Tibial nerve (tissue), 4 donors: ENCODE measurements at places on chromosomes 7 and 10.

DNA sequence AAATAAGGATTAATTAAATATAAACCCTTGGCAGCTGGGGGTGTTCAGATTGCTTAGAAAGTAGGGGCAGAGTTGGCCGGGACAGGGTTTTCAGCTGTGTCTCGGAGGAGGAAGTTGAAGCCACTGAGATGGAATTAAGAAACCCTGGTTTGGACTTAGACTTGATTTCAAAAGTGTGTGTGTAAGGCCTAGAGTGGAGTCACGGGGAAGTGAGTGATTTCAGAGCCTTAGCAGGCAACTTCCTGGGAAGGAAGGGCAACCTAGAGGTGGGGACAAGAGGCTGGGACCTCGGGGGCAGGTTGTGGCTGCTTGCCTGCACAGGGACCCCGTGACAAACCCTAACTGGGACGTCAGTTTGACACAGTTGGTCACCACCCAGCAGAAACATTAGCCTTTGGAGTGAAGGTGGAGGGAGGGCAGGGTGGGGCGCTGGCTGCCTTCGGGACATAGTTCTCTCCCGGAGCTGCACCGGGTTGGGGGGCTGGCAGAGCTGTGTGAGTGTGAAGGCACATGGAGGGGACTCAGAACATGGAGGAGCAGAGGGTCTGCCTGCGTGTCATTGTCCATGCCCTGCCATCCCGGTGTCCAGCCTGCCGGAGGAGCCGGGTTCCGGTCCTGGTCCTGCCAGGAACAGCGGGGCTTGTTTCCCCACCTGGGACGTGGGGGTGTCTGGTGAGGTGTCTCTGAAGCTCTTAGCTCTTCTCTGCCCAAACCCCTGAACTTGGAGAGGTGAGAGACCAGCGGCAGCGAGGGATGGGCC lies 1.8 kb downstream of the BRI3 start:
- peak; percentile 61 for DNase-seq

DNA sequence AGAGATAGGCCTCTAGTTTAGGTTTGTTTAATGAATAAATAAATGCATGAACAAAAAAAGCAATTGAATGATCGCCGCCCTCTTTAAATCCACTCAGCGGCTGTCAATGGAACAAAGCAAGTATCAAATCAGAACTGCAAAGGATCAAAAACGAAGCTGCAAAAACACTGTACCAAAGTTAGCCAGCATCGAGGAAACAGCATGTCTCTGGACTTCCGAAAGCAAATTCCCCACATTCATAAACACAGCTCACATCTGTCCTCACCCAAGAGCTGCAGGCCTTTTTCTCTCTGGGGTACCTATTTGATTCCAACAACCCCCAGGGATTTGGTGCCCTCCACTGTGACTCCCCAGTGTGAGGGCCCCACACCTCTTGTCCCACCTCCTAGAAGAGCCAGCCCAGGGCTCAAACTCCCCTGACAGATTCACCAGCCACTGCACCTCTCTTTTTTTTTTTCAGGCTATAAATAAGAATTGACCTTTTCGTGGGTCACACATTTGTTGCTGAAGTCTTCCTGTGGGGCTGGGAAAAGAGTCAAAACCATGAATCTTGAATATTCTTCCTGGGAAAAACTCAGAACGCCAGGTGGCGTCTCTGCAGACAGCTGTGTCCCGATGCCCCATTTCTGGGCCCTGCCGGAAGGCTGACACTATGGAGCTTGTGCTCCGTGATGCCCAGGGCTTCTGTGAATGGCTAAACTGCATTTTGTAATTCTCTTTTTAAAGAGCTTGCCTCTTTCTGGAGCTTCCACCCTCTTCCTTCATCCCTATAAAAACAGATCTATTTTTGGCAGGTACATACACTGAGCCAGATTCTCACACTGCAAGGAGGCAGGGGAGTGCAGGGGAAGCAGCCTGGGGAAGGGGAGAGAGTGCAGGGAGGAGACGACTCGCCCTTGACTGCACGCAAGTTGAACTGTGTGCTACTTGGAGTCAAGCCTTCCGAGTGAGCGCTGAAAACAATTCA lies 51.7 kb downstream of the HSPA12A start:
- no peak for DNase-seq

GRCh38 chr10:117534321-117535297 lies 7.9 kb upstream of the EMX2 start:
- no peak for DNase-seq

- DNase-seq, result no peak
Observed at GRCh38 chr7:1386623-1387220, 72.5 kb downstream of the MICALL2 start.

DNA sequence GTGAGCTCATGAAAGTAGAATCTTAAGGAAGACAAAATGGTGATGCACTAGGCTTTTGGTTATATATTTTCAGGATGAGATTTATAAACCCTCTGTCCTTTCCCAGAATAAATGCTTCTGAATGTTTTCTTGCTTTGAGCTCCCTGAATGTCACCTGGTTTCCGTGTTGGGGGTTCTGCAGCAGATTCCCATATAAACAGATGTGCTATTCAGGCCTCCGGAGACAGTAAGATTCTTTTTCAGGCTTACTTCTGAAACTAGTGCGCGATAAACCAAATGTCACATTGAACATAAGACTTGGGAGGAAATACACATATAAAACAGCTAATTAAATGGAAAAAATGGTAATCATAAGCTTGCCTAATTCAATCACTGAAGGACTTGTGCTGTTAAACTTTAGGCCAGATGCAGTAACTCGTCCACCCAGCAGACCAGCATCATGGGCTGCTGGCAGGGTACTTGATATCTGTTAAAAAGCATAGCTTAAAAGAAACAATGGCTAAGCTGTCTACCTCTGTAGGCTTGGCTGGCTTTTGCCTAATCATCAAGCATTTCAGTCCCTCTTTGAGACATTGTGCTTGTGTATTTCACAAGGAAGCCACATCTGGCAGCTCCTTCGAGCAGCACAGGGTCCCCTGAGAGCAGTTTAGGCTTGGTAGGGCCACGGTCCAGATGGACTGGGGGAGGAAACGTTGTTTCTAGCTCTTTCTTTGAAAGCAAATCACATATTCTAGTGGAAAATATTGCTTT lies 281.2 kb upstream of the KIAA1217 start:
- peak; percentile 42 for DNase-seq

- no peak for DNase-seq
Observed at GRCh38 chr10:30836406-30836805, 195.3 kb downstream of the ZNF438 start.

DNA sequence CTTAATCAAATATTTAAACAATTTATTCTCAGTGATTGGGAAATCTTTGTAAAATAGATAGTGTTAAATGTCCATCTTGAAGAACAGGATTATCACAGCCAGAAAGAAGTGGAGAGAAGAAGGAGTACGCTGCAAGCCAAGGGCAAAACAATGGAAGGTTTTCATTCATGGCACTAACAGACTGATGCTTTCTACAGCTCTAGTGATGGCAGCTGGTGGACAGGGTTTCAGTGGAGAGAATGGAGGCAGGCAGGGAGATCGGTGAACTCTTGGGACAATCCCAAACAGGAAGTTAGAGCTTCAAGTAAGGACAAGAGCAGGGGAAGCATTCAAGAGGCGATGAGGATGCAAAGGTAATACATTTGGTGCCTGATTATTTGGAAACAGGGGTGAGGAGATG lies 207.0 kb downstream of the JAZF1 start:
- DNase-seq, result no peak

GRCh38 chr10:109919220-109919619 lies 4.1 kb downstream of the XPNPEP1 start:
- no peak for DNase-seq

- DNase-seq, result no peak
Observed at GRCh38 chr7:64469673-64470072, 93.2 kb downstream of the ZNF680 start.

DNA sequence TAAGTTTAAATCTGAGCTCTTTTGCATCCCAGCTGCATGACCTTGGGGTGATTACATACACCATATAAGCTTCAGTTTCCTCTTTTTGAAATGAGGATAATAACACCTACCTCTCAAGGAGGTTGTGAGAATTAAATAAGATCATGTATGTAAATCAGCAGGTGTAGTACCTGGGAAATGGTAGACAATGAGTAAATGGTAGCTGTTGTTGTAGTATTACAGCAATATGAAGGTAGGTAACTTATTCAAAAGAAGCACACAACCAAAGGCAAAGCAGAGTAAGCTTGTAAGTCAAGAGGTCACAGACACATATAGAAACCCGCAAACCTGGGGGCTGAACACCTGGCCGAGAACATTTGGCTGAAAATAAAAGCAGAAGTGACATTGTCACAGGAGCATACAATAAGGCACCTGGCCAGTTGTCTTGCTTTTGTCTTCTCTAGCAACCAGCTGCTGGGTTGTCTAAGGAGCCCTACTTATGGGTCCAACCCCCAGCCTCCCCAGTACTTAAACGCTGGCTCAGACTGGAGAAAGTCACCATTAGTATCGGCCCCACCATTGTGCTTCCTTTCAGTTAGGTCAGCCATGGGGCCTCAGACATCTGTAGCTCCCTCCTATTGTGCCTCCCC lies 203.6 kb upstream of the MKLN1 start:
- DNase-seq, result no peak

DNA sequence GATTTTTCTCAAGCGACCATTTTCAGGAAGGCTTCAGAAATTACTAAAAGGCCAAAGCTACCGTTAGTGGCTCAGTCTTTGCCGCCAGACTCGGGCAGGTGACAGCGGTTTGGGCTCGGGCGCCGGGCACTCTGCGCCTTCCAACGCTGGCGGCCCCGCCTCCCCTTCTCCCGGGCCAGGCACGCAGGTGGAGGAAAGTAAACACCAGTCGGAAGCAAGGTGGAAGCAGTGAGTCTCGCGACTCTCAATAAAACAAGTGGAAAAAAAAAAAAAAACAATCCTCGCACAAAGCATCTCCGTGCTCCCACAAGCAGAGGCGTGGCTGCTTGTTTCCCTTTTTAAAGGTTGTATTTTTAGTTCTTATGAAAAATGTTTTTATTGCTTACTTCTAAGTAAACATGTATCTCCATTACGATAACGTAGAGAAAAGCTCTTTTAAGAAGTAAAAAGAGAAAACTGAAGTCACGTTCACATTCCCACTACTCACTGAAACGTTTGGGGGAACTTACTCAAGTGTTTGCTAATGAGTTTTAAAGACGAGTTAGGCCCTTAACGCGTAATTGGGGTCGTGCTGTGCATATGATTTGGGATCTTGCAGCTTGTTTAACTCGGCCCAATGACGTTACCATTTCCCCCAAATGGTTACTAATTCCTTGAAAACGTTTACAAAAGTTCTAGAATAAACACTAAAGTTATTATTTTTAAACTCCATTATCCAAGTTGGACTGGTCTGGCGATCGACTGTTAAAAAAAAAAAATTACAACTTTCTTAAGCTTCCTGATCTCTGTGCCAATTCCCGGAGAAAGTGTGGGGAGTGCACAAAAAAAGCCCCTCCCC lies 864 bp downstream of the CDCA7L start:
- no peak for DNase-seq

DNA sequence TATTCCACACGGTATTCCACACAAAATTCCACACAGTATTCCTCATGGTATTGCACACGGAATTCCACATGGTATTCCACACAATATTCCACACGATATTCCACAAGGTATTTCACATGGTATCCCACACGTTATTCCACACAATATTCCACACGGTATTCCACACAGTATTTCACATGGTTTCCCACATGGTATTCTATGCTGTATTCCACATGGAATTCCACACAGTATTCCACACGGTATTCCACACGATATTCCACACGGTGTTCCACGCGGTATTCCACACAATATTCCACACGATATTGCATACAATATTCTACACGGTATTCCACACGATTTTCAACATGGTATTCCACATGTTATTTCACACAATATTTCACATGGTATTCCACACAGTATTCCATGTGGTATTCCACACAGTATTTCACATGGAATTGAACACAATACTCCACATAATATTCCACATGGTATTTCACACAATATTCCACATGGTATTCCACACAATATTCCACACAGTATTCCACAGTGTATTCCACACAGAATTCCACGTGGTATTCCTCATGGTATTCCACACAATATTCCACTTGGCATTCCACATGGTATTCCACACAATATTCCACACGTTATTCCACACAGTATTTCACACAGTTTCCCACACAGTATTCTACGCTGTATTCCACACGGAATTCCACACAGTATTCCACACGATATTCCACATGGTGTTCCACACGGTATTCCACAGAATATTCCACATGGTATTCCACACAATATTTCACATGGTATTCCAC lies 136.0 kb upstream of the CHST15 start:
- no peak for DNase-seq

- DNase-seq, result no peak
Observed at GRCh38 chr10:121772406-121772805, 155.4 kb downstream of the ATE1 start.

- no peak for DNase-seq
Observed at GRCh38 chr7:155860840-155861479, 48.7 kb upstream of the SHH start.

GRCh38 chr10:114347241-114347640 lies 57.1 kb downstream of the AFAP1L2 start:
- DNase-seq, result no peak

DNA sequence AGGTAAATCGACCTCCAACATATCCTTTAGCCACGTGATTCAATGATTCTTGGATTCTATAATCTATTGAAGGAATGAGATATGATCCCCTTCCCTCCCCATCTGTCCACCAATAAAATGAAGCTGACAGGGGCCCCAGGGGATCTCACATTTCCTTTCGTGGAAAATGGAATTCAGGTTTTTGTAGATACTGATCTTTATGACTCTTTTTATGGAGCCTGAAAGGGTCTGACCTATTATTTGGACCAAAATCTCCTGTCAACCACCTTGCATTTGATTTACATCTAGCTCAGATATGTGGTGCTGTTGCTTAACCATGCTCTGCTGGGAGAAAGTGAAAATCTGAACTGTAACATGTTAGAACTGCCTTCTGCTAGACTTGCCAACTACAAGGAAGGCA lies 234.0 kb upstream of the CXCL12 start:
- DNase-seq, result no peak

- DNase-seq, result no peak
Observed at GRCh38 chr10:77160679-77161078, 476.9 kb downstream of the KCNMA1 start.

GRCh38 chr7:127588697-127589482 lies 679 bp downstream of the ARF5 start:
- peak; percentile 26 for DNase-seq

DNA sequence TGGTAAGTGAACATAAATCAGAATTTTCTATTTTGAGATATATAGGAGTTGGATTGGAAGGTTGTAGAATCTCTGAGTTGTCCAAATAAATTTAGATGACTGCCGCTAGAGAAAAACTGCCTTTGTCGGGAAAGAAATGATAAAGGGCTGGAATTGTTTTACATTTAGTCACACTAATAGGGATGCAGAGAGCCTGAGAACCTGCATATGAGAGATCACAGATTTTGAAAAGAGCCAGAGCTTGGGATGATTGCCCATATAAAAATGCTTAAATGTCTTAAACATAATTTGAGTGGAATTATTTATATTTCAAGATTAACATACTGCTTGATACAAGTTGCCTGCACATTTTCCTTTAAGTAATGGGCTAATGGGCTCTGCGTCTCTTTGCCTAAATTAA lies 660.5 kb downstream of the NRG3 start:
- DNase-seq, result no peak

DNA sequence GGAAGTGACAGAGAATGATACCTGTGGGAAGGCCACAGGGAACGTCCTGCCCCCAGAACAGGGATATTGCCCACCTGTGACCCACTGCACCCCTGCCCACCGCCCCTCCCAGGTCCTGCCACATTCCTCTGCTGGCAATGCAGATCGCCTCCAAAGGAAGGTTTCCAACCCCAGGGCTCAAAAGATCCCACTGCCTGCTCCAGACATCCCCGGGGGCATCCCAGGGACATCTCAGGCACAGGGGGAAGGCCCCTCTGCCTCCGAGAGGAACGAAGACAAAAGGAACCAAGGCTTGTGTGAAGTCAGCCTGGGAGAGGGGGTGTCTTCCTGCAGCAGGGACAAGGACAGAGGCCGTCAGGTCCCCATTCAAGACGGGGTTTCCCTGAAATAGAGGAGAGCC lies 28.5 kb downstream of the NUDT1 start:
- no peak for DNase-seq
